ENCODE measurements at places on chromosomes 4 and X.

DNA sequence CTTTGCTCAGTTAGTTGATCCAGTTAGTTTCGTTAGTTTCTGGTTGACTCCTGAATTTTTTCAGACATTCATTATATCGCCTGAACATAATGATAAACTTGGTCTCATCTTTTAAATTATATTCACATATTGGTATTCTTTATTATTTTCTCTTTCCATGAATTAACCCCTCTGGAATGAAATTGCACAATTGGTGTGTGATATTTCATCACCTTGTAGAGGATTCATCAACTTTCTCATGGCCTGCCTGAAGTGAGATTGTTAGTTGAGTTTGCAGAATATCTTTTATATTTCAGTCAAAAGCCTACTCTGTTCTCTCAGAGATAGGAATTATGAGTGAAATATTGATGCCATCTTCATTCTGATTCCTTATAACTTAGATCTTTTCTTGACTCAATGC is 1160.6 kb upstream of the AGA start:
- no peak for DNase-seq

GRCh38 chr4:3746701-3747580 is 19.2 kb upstream of the ADRA2C start:
- DNase-seq: peak; percentile 38

GRCh38 chr4:47672696-47673095 is 165.2 kb downstream of the CORIN start:
- DNase-seq: no peak

DNA sequence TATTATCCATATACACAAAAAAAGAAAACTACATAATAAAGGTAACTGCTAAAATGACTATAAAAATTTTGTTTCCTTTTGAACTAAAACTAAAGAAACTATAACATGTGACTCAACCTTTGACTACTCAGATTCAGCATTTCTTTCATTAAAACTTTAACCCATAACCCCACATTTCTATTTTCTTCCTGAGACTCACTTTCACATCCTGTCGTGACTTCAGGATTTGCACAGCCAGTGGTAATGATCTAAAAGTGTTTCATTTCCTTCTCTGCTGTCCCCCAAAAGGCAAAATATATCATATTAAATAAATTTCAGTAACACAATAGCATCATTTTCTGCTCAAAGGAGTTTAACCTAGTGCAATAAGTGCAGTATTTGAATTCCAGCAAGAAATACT is 1022.4 kb upstream of the DIAPH2 start:
- DNase-seq: no peak

All from HEK293T (cell line).